ENCODE measurements at places on chromosomes 2 and 18.

GRCh38 chr2:206062724-206063123 is 23.2 kb downstream of the INO80D start:
- DNase-seq = no peak

DNA sequence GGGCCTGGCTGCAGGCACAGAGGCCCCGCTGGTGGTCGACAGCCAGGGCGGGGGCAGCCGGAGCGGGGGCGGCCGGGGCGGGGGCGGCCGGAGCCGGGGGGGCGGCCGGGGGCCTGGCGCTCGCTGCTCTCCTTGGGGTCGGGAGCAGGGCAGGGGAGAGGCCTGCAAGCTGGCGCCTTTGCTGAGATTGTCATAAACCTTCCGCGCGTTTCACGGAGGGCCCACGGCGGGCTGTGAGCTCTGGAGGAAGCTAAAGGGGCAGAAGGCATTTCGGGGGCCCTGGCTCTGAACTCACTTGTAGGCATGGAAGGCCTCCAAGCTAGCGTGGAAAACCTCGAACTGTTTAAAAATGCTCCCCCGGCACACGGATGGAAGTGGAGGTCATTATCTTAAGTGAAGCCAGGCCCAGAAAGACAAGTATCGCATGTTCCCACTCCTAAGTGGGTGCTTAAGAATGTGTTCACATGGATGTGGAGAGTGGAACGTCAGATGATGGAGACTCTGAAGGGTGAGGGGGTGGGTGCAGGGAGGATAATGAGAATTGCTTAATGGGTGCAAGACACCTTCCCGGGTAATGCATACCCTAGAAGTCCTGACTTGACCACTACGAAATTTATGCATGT is 629 bp downstream of the PRELID3A start:
- DNase-seq = no peak

GRCh38 chr2:129813404-129813803 is 166.1 kb upstream of the RAB6C start:
- no peak for DNase-seq

DNA sequence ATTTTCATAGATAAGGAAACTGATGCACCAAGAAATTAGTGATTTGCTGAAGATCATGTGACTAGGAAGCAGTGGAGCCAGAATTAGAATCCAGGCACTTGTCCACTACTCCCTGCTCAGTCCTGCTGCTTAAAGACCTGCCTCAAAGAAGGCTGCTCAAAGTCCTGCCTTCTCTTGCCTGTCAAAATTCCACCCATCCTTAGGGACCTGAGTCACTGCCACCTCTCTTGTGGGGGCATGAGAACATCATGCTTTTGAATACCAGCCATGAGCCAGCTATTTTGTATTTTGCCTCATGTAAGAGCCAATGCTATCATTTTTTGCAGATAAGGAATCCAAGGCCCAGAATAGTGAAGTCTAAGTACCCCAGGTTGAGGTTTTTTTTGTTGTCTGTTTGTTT is 47.1 kb downstream of the DDX1 start:
- no peak for DNase-seq

DNA sequence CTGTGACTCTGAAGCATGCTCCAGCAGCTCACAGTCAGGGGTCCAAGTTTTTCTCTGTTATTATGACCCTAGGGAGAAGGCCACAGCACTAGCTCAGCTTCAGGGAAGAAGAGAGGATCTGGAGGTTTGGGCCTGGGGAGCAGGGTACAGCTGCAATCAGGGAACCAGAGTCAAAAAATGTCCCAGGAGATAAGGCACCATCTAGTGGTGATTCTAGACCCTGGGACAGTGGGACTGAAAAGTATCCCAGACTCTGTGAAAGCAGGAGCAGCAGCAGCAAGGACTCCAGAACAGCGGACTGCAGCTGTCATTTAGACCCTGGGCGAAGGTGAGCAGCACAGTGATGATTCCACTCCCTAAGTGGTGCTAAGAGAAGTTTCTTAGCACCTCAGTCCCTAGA is 278.4 kb upstream of the DDX18 start:
- DNase-seq = no peak

DNA sequence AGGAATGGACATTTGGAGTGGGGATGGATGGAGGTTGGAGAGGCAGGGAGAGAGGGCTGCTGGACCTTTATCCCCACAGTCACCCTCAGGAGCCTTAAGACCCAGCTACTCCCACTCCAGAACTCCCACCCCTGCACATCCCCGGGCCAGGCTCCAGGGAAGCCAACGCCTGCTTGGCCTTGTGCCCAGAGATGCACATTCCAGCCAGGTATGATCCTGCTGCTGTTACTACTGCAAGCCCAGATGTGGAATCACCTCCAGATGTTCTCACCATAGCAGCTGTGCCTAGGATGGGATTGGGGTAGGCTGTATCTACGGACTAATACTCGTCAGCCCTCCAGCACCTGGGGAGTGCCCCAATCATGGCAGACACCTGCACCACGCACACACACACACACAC is 71.7 kb downstream of the ZFP36L2 start:
- no peak for DNase-seq

DNA sequence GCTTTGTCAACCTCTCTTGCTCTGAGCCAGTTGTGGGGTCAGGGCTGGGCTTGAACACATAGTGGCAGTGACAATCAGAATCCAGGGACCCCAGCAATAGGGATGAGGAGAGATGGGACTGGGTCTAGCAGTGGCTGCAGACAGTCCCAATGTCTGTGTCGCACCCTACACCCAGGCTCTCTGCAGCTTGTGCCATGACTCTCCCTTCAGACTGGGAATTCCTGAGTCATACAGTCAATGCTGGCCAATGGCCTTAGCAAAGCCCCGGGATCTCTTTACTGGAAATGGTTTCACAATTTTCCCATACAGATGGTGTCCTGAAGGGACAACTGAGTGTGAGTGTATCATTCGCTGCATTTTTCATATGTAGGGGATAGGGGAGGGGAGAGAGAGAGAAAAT is 74.2 kb upstream of the CELF4 start:
- DNase-seq = no peak

- no peak for DNase-seq
These were observed 105.4 kb downstream of the ACKR3 start for GRCh38 chr2:236675051-236675450.

GRCh38 chr2:153875801-153876466 is 4.2 kb downstream of the GALNT13 start:
- DNase-seq = no peak

DNA sequence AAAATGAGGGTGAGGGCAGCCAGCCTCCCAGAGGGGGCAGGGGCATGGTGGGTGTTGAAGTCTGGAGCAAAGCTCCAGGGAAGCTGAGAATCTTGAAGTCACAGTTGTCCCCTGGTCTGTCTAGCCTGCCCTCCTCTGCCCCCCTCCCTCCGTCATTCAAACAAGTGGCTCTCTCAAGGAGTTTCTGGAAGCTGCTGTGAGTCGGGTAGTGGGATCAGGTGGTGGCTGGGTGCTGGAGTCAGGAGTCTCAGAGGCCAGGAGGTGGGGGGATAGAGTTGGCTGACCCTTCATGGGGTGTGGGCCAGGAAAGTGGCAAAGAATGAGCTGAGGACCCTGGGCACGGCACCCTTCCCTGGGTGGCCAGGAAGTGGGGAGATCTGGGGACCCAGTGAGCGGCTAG is 495 bp upstream of the ASIC4 start:
- no peak for DNase-seq

- no peak for DNase-seq
These were observed 223.3 kb downstream of the CNTNAP5 start for GRCh38 chr2:124248386-124248785.

DNA sequence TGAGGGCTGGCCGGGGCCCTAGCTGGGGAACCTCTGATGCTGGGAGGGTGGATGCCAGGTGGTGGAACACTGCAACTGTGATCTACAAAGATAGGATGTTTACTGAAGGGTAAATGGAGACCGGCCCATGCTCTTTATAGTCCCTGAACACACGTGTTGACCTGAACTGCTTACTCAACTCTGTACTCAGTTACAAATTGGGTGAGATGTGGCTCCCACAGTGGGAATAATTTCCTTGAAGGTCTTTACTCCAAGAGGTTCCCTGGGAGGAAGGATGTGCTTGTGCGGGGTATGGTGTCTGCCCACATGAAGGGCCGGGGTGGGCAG is 254.1 kb downstream of the PRKCE start:
- DNase-seq = no peak

GRCh38 chr2:174076040-174076439 is 110.9 kb upstream of the SP3 start:
- DNase-seq = no peak

GRCh38 chr2:86045541-86045940 is 60.1 kb downstream of the POLR1A start:
- DNase-seq = no peak

GRCh38 chr18:62366992-62367391 is 41.9 kb downstream of the TNFRSF11A start:
- DNase-seq = no peak

DNA sequence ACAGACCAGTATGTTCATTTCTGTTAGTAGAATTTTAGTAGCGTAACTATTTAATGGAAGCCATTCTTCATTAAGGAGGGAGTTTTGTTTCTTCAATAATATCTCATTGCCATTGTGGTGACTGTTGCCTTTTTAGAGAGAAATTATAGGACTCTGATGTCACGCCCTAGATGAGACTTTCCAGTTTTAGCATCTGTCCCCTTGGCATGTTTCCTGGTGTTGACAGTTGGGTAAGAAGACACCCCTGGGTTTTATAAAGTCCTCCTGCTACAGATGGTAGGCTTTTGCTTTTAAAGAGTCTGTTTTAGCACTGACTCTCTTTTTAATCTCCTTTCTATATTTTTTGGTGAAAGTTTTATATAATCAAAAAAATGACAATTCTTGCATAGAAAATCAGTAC is 41.9 kb downstream of the KCNJ3 start:
- no peak for DNase-seq

DNA sequence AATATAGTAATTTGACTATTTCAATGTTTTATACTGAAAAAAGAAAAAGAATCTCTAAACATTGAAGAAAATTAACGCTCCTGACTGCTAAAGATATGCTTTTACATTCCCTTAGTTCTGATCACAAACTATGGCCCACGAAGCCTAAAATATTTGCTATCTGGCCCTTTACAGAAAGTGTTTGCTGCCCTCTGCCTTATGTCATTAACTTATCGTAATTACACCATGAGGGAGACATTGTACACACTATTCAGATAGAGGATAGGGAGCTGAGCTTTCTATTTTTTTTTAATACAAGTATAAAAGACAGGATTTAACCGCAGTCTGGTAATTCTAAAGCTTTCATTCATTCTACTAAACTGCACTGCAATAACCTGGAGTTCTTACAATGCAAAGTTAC is 393.1 kb upstream of the DCC start:
- DNase-seq = no peak

DNA sequence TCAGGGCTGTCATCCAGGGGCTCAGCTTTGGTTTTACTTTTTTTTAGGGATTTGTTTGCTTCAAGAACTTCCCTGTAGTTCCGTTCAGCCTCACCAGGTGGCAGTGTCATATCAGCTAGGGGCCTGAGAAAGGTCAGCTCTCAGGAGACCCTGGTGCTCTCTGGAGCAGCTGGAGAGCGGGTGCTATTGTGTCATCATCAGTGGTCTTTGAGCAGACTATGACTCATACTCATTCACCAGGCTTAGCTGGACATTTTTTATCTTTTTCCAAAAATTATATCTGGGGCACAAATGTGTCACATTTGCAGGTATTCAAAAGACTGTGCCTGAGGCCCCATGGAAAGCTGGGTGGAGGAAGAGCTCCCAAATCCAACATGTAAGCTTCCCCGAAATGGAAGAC is 24.4 kb downstream of the ZNF892 start:
- DNase-seq = peak; percentile 73

DNA sequence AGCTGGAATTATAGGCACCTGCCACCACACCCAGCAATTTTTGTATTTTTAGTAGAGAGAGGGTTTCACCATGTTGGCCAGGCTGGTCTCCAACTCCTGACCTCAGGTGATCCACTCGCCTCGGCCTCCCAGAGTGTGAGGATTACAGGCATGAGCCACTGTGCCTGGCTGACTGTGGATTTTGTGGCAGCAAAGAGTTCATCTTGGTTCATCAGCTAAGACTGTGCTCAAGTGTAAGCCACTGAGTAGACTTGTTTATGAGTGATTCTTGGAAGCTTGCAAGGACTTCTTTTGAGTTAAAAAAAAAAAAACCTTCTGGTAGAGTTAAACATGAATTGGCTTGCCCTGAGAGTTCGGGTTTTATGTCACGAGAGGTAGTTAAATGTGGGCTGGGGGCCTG is 34.7 kb downstream of the CD8B start:
- no peak for DNase-seq

DNA sequence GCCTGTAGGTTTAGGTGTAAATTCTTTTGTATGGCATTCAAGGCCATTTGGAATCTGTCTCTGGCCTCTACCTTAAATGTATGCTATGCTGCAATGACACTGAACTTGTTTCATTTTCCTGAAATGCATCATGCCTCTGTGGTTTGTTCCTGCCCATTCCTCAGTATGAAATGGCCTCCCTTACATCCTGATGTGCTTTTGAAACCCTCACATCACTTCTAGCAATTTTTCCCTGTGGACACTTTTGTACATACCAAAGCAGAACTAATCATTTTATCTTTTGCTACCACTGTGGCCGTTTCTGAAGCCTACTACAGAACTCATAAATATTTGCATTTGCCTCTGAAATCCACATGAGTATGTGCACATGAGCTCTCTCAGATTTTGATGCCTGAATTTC is 557.2 kb downstream of the ERBB4 start:
- DNase-seq = no peak

DNA sequence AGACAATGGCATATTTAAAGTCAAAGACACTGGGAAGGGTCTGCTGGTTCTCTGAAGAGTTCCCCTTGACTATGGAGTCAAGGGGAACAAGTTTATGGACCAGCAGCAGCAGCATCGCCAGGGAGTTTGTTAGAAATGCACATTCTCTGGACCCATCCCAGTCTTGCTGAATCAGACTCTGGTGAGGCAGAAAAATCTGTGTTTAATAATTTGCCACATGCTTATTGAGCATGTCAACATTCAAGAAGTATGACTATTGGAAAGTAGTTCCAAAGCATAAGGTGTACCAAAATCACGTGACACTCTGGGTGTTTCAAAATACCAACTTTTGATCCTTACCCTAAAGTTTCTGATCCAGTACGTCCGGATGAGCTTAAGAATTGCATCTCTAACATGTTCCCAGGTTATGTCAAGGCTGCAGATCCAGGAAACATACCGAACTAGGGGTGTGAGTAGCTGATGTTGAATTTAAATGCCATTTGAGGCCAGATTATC is 853.8 kb downstream of the TMEM182 start:
- DNase-seq = no peak

GRCh38 chr18:9156604-9157249 is 20.1 kb downstream of the ANKRD12 start:
- DNase-seq = no peak

DNA sequence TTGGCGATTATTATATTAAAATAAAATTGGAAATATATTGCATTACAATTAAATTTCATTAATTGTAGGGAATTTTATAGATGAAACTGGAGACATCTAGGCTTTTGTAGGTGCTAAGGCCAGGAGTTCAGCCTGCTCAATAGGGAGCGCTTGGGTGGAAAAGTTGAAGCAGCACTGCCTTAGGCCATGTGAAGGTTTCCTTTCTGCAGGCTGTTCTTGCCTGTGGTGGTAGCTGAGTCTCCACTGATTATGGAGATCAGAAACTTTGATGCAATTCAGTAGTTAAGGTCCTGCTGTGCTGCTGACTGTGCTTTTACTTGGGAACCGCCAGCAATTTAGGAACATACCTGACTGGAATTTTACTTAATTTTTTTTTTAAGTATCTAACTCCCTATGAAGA is 179.9 kb upstream of the BOD1L2 start:
- no peak for DNase-seq

All from HS-5 (cell line).